ENCODE measurements at places on chromosomes 12 and 14.

DNA sequence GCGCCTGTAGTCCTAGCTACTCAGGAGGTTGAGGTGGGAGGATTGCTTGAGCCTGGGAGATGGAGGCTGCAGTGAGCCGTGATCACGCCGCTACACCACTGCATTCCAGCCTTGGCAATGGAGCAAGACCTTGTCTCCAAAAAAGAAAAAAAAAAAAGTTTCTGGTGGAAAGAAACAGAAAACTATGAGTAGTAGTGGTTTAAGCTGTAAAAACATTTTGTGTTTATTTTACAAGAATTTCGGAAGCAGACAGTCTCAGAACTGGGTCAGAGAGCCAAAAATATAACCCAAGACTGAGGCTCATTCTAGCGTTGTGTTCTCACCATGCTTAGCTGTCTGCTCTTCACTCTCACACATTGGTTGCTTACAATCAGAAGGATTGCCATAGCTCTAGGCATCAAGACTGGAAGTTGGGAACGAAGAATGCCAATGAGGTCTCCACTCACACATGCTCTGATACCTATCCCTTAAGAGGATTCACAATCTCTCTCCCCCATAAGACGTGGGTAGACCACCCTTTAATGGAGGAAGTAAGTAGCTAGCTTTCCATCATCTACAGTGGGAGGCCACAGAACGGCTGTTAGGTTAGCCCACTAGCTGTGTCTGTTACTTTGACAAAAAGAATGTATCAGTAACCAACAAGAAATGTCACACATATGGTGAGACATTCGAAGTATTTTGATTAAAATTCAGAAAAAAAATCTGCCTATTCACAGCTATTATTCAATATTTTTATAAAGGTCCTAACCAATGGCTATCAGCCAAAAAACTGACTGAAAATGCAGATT lies 117.6 kb upstream of the RASSF8 start:
- DNase-seq = no peak

GRCh38 chr14:23664207-23664885 lies 28.2 kb downstream of the DHRS2 start:
- no peak for DNase-seq

DNA sequence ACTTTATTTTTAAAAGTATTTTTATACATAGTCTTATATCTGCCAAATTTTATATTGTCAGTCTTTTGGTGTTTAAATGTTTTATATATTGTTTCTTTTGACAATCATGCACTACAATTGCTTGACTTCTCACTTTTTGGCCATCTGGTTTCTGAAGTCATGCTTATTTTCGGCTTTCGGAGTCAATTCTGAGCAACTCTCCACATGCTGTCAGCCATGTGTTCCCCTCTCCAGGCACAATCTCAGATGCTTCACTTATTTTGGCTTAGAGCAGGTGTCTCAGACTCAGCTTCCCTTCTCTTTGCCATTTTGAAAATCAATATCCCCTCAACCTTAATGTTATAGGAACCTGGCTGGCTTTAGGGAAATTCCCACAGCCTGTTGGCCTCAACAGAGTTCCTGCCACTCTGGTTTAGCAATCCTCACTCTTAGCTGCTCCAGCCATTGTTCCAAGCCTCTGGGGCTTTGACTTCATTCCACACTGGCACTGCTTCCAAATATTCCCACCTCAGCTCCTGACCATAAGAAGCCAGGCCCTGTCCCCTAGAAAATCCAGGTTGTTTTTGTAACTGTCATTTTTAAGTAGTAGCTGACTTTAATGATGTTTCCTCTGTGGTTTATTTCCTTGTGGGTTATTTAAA lies 125.5 kb upstream of the FAR2 start:
- DNase-seq = no peak

- DNase-seq = no peak
Observed at GRCh38 chr14:53840444-53840843, 116.2 kb downstream of the BMP4 start.

GRCh38 chr14:22478670-22479069 lies 110.4 kb downstream of the DAD1 start:
- no peak for DNase-seq

- DNase-seq = no peak
Observed at GRCh38 chr12:120798696-120799095, 73.1 kb downstream of the ACADS start.

GRCh38 chr12:130478786-130479185 lies 141.1 kb downstream of the PIWIL1 start:
- no peak for DNase-seq

- DNase-seq = no peak
Observed at GRCh38 chr14:102020058-102020971, 55.9 kb downstream of the DYNC1H1 start.

- peak; percentile 49 for DNase-seq
Observed at GRCh38 chr12:11581179-11581755, 68.2 kb upstream of the ETV6 start.

GRCh38 chr14:63297372-63298063 lies 21.2 kb downstream of the GPHB5 start:
- DNase-seq = no peak

- DNase-seq = no peak
Observed at GRCh38 chr12:89411846-89412245, 59.5 kb upstream of the DUSP6 start.

- DNase-seq = peak; percentile 18
Observed at GRCh38 chr12:56119361-56119796, 1.3 kb downstream of the ZC3H10 start.

DNA sequence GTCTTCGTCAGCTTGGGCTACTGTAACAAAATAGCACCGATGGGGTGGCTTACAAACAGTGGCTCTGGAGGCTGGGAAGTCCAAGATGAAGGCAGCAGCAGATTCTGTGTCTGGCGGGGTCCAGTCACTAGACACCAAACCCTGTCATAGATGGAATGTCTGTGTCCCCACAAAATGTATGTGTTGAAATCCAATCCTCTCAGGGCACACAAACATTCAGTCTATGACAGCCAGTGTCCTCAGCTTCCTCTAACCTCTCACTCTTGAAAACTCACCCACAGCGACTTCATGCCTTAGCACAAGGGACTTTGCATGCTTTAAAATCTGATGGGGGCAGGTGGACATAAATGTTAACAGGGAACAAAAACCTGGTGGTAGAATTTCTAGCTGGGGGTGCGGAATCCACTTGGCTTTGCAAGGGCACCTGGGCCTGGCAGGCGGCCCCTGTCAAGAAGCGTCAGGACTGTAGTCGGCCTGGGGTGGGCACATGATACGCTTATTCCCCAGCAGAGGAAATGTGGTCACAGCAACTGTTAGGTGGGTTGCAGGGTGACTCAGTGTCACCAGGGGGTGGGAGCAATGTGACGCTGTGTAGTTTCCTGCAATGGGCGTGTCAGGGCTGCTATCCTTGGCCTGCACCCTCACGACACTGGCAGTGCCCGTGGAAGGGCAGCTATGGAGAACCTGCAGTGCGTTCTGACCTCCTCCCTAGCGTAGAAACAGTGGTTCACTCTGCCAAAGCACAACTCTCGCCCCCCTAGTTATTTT lies 17.7 kb downstream of the RIN3 start:
- DNase-seq = peak; percentile 64

DNA sequence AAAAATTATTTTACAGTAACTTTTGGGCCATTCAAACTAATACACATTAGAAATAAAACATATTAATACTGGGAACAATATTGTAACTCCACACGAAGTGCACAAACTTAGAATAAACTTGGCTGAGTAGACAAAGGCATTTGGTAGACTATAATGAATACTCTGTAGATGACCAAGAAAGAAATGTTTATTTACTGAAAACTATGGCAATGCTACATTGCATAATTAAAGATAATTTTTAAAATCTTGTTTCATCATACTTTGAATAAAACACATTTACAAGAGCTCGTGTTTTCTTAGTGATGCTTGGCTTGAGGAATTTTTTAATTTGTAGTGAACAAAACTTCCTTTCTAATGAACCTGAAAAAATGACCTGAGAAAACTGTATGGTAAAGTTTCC lies 21.3 kb downstream of the RERG start:
- no peak for DNase-seq

DNA sequence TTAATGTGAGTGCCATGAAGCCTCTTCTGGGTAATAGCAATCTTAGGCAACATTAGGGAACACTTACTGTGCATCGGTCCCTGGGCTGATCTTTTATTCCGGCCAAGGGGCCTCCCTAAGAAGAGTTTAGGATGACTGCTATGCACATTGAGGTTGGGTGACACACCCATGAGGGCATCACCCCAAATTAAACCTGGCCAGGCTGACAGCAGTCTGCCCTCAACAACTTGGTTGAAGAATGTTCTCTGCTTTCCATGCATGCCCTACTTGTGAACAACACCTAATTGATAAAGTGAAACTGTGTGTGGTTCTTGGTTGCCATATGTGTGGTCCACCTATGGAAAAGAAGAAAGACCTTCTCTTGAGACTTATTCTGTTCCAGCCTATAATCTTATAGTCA lies 1098.0 kb downstream of the BCL11B start:
- no peak for DNase-seq

DNA sequence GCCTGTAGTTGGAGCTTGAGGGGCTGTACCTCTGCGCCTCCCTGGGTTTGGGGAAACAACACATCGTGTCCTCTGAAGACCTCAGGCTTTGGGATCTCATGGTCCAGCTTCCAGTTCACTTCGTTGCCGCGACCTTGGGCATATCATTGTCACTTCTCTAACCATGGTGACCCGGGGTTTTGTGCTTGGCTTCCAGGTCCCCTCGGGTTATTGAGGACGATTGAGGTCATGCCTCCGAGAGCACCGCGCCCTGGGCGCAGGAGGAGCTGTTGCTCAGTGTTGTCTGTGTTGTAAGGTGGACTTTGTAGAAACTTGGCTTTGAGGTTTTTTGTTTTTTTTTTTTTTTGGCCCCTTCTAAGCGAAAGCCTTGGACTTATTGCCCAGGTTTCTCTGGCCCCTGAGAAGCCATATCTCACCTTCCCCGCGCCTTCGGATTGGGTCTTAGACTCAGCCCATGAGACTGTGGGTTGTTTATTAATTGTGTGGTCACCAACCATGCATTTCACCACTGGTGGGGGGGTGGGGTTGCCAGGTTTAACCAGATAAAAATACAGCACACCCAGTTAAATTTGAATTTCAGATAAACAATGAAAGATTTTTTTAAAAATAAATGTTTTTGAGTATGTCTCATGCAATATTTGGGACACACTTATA lies 2.6 kb downstream of the BCL7A start:
- no peak for DNase-seq

DNA sequence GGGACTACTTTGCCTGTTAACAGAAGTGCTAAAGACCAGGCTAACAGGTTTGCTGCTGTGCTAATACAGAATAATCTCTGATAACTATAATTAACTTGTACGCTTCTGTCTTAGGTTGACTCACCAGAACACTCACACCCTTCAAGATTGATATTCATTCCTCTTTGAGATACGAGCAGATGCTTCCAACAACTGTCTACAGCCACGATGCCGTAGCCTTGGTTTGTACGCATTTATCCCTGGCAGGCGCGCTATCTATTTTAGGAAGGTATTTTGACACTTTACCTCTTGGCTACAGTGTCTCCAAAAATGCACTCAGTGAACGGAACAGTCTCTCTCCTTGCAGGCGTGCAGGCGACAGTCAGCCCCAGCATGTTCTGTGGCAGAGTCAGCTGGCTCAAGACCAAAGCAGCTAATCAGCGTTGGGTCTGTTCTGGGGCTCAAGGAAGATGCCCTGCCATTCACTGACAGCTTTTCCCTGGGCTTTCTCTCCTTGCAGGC lies 146.4 kb upstream of the PRICKLE1 start:
- DNase-seq = no peak

DNA sequence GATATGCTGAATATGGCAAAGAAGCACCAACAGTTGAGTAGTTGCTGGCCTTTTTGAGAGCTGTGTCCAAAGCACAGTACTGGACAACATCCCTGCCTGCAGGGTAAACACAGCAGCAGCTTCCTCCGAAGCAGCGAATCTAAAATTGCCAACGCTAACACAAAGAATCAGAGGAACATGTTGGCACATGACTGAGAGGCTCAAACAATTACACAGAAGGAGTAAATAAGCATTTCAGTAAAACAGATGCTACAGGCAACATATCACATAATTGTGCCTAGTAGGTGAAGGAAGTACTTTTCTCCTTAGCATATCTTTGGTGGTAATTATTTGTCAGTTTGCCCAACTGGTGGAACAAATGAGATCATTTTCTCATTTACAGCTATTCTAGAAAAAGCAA lies 52.1 kb downstream of the KICS2 start:
- DNase-seq = no peak

GRCh38 chr14:23877111-23877510 lies 76.5 kb upstream of the DHRS4 start:
- no peak for DNase-seq

GRCh38 chr12:1213618-1214205 lies 222.7 kb downstream of the ERC1 start:
- no peak for DNase-seq

DNA sequence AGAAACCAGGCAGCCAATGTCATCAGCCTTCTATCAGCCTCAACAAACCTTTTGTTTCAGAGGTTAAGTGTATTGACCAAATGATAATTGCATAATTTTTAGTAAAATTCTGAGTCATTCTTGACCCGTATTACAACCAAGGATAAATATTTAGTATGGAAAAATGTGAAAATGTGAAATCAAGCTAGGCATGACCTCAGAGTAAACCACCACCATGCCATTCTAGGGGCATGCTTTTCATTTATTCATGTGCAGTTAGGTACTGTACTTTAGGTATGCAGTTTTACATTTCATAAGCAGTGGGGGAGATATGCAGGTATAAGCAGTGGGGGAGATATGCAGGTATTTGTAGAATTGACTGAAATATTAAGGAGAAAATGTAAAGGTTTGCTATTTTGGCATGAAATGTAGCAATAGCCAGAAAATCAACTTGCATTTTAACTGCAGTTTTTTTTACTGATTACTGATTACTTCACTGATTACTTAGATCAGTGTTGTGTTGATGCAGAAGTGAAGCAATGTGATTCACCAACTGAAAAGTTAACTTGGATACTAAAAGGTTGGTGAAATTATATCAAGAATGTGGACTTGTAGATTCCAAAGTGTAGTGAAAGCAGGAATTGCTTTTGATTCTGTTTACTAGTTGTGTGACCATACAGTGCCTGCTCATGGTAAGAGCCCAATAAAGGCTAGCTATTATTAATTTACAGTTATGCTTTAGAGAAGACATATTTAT lies 184.2 kb downstream of the ESR2 start:
- DNase-seq = no peak

DNA sequence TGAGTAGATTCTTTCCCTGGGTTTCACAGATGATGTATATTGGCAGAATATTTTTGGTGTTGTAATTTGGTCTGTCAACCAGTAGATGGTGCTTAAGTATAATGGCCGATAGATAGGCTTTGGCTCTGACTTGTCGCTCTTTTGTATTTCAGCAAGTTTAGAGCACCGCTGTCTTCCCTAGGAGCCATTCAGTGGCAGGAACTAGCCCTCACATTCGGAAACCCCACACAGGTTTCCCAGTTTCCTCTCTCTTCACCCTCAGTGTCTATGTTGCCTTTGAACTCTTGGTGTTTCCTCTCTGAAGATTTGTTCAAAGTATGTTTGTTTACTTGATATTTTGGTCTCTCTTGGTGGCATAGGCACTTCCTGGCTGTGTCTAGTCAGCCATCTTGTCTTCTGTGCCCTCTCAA lies 102.2 kb downstream of the GPHN start:
- no peak for DNase-seq

GRCh38 chr14:87055007-87055406 lies 938.0 kb downstream of the GALC start:
- no peak for DNase-seq

All from stimulated activated CD8-positive, alpha-beta memory T cell treated with anti-CD3 and anti-CD28 coated beads, Interleukin-7, amount 100 ng/mL, for 24 hours (primary cell).